ENCODE measurements at places on chromosomes 6 and 20.
A peak's percentile ranks its signal among the peaks of the same experiment; 100 is the strongest.

DNA sequence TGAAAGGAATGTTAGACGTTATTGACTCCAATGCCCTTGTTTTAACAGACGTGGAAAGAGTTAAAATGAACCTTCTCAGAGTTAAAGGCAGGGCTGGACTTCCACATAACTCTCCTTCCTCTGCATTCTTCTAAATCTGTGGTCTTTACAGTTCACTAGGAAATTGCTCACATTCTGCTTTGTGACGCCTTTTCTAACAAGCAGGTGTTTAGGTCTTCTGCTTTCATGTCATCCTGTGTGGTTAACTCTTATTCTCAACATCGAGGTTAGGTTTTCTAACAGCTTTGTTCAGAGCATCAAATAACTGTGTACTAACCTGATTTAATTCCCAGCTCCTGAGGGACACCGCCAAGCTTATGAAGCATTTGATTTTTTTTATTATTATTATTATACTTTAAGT is 81.3 kb upstream of the NT5E start:
- DNase-seq: no peak

DNA sequence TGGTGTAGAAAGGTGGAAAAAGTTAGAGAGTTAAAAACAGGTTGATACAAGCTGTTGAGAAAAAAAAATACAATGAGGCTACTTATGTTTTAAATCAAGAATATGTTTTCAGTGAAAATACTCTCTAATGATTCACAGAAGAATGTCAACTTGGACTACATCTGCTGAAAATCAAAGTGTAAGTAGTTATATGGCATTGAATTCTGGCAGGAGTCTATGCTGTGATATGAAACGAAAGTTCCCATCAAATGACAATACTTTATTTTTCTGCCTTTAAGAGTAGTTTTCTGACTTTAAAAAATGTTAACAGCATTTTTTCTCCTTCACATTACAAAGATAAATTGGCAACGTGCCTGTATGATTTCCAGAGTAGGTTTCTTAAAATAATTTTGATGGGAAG is 158.3 kb downstream of the EYA4 start:
- DNase-seq: no peak

GRCh38 chr6:166194914-166195859 is 27.5 kb upstream of the TBXT start:
- DNase-seq: no peak

GRCh38 chr6:15658181-15658744 is 4.6 kb downstream of the DTNBP1 start:
- DNase-seq: no peak

- DNase-seq: no peak
These were observed 295.1 kb upstream of the AGPAT4 start for GRCh38 chr6:161568885-161569456.

GRCh38 chr6:129141499-129141898 is 258.6 kb downstream of the LAMA2 start:
- DNase-seq: no peak

DNA sequence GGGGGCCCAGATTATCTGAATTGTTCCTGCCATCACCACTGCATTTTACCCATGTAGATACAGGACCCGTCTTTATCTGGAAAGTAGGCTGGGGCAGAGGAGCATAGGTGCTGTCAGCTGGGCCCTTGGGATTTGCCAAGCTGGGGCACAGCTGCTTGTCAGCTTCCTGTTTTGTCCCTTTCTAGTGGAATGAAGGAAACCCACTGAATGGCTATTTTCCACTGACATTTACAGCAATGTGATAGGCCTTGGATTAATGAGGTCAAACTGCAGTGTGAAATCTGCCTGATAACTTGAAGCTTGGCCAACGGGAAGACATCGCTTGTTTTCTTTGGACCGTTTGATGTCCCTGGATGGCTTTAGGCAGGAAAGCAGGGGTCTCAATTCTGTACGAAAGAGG is 6.7 kb downstream of the PPP1R16B start:
- no peak for DNase-seq

DNA sequence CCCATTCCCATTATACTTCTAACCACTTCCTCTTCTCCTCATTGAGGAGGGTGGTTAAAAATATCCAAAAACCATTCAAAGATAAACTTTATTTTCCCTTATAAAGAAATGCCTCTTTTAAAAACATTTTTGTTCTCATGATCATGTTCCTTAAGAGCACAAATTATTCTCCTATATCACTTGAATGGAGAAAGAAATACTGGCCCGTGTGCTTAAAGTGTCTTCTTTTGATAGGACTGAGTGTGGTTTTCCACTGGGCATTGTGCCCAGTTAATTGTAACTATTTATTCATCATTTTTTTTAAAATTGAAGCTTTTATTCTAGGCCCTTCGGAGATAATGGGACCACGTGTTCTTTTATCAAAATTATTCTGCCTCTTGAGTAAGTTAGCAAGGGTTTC is 871.5 kb downstream of the QKI start:
- DNase-seq: peak; percentile 45

DNA sequence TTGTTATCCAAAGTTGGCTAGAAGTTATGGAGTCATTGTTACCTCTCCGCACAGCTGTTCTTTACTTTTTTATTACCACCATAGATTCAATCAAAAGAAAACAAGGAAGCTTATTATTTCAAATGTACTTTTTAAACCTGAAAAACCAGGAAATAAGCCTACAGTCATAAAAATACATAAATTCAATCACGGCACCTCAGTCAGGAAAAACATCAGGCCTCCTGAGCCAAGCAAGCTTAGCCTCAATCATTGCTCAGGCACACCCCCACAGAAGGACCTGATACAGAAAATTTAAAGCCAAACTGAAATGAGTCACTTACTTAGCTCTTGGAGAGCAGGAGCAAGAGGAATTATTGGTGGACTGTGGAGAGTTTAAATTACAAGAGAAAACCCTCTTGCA is 44.3 kb downstream of the MARCKS start:
- no peak for DNase-seq

- no peak for DNase-seq
These were observed 620 bp downstream of the TJAP1 start for GRCh38 chr6:43478008-43478372.
